ENCODE measurements at places on chromosomes 5 and 9. TPM values are rescaled to one million over a fixed set of nuclear protein-coding genes. Genes with fewer than 3 reads are reported as not detected.

SURF4 gene
- total RNA-seq: 344 TPM

PCDHGB3 gene
- total RNA-seq: 0.43 TPM

DBH gene
- total RNA-seq: not detected

PRDM9 gene
- total RNA-seq: under 0.01 TPM

MED10 gene
- total RNA-seq: 9.6 TPM

BARHL1 gene
- total RNA-seq: not detected

AQP7 gene
- total RNA-seq: not detected

LCN9 gene
- total RNA-seq: not detected

AK8 gene
- total RNA-seq: 0.48 TPM

F2R gene
- 19.8 TPM for total RNA-seq

FGD3 gene
- 1.2 TPM for total RNA-seq

FBP2 gene
- total RNA-seq: not detected

TMEM245 gene
- total RNA-seq: 47.1 TPM

PCDHB14 gene
- total RNA-seq: 0.43 TPM

STC2 gene
- 235 TPM for total RNA-seq

TMEM215 gene
- not detected for total RNA-seq

CCL28 gene
- total RNA-seq: 2.6 TPM

KCNV2 gene
- not detected for total RNA-seq

LCN1 gene
- total RNA-seq: not detected

PCDHB13 gene
- 0.24 TPM for total RNA-seq

SLC6A19 gene
- total RNA-seq: not detected

TMC1 gene
- not detected for total RNA-seq

CAVIN4 gene
- total RNA-seq: under 0.01 TPM

OR1L1 gene
- not detected for total RNA-seq

ACTBL2 gene
- total RNA-seq: 0.21 TPM

DNAI1 gene
- total RNA-seq: not detected
